ENCODE measurements at places on chromosomes 12 and 14. TPM values are rescaled to one million over a fixed set of nuclear protein-coding genes. Genes with fewer than 3 reads are reported as not detected.

DNA sequence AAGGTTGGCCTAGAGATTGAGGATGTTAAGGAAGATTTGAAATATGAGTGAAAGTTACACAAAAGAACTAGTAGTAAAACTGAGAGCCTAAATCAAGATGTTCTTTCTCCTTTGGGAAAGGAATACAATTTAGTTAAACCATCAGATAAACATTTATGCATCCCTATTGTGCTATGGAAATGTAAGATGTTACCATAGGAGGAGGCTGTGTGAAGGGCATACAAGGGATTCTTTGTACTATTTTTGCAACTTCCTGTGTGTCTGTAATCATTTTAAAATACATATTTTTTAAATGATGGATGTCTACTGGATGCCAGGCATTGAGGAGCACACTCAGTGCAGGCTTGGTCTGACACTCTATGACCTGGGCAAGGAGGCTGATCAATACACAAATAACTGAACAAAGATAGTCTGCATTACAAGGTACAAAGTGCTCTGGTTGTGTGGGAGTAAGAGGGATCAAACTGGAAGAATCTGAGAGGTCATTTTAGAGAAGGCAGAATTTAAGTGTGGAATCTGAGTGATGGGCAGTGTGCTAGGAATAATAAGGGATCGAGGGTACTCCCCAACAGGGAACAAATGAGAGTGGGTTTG lies 5.8 kb upstream of the CHPT1 start:
- no peak for DNase-seq

- DNase-seq, result no peak
These were observed 582.3 kb downstream of the KCNH5 start for GRCh38 chr14:62462988-62463387.

- no peak for DNase-seq
These were observed 64.1 kb downstream of the ZNF641 start for GRCh38 chr12:48286665-48287064.

DNA sequence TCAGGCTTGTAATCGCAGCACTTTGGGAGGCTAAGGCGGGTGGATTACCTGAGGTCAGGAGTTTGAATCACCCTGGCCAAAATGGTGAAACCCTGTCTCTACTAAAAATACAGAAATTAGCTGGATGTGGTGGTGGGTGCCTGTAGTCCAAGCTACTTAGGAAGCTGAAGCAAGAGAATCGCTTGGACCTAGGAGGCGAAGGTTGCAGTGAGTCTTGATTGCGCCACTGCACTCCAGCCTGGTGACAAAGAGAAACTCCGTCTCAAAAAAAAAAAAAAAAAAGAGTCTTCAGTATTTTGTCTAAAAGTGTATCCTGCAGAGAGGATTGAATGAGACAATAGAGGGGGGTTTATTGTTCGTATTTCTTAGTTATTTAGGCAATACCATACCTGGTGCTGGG lies 25.3 kb downstream of the FOXA1 start:
- DNase-seq, result no peak

DNA sequence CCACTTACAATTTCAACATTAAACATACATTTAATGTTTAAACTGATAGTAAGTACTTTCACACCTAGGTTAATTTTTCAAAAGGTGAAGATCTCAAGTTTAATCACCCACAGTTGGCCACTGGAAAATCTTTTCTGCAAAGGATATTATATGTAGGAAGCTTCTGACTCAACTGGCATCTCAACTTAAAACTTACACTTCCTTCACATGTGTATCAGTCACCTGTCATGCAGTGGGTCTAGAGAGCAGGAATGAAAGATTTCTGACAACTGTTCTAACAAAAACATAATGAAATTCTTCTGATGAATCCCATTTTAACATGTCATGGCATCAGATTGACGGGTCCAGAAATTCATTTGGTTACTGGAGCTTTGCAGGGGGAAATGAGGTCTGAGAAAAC lies 192.8 kb downstream of the KLHL28 start:
- DNase-seq, result no peak

- DNase-seq, result no peak
These were observed 75.1 kb upstream of the DBX2 start for GRCh38 chr12:45125997-45126396.

DNA sequence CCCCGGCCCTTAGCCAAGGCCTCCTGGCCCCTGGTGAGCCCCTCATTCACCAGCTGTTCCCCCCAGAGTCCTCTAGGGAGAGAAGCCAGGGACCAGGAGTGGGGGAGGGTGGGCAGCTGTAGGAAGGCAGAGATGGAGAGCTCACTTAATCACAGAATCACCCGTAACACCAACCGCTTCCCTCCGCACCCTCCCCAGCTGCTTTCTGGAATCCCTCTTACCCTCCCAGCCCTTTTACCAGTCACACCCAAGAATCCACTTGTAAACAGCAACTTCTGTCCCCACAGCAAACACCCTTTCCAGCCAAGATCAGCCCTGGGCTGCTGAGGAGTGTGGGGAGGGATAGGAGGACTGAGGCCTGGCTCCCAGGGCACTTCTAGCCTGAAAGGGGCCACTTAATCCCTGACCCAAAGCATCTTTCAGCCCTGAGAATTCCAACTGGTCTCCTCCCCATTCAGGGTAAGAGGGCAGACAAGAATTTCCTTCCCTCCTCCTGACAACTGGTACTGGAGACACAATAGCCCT lies 18.8 kb downstream of the NCKAP5L start:
- no peak for DNase-seq

DNA sequence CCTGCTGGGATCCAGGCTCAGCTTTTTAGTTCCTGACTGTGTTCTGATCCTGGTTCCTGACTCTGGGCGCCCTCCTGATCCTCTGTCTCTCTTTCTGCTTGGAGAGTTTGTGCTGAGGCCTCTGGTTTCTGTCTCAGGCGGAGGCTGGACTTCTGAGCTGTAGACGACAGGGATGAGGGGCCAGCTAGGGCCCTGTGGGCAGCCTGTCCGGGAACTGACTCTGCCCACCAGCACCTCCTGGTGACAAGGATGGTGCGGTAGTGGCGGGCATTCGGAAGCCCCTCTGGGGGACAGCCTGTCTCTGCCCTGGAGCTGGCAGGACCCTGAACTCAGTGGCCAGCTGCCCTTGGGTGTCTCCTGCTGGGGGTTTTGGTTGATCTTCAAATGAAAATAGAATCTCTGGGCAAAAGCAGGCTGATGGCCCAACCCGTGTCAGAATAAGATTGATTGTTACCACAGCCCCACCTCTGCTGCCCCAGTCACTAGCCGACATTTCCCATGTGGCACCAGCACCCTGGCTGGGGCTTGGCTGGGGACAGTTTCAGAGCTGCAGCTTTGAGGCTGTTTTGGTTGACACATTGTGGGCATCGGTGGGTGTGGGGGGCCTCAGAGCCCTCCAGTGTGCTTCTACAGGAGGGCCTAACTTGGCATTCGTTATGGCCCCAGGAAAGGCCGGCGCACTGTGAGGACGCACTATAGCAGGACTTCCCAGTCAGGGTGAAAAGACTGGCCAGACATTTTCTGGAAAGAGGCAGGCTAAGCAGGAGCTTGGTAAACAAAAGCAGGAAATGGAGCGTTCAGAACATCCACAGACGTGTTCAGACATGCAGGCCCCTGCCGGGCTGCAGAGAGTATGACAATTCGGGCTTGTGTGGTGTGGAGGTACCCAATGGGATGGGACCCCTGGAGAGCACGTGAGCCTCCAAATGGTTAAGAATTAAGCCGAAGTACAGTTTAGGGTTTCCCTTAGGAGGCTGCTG lies 16.2 kb downstream of the KRT80 start:
- peak; percentile 64 for DNase-seq

DNA sequence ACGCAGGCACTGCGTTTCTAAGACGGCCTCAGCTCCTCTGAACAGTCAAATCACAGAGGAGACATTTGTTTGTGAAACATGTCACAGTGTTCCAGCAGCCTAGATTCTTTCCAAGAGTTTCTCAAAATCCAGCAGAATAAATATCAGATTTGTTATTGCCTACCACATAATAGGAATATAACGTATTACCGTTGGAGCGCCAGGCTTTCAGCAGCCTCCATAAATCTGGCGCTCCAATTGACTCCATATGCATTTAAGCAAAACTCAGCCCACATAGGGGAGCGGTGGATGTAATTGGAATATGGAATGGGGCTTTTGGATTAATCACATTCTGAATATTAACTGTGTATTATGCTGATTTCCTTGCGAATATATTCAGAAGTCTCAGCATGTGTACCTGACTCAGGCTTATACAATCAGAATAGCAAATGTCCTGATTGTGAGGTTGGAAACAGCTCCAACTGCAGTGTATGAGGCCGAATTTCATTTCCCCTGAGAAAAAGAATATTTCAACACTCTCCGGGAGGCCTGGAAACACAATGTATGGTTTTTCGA lies 174.0 kb downstream of the ASCL4 start:
- no peak for DNase-seq

- DNase-seq, result no peak
These were observed 94.2 kb downstream of the BTG1 start for GRCh38 chr12:92051441-92051840.

GRCh38 chr12:750366-751191 lies 1.8 kb upstream of the WNK1 start:
- DNase-seq, result no peak

GRCh38 chr14:68239988-68240771 lies 420.6 kb downstream of the RAD51B start:
- no peak for DNase-seq

DNA sequence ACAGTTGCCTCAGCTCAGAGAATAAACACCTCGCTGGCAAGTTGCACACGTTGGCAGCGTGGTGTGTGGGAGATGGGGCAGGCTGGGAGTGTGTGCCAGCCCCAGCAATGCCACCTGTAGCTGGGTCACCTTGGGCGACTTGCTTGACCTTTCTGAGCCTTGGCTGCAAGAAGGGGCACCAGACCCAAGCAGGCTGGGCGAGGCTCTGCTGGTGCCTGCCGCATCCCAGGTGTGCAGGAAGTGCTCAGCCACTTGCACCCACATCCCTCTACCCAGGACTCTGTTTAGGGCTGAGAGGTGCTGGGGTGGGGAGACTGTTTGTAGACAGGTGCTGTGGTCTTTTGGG lies 629 bp downstream of the FAM181A start:
- DNase-seq, result no peak

DNA sequence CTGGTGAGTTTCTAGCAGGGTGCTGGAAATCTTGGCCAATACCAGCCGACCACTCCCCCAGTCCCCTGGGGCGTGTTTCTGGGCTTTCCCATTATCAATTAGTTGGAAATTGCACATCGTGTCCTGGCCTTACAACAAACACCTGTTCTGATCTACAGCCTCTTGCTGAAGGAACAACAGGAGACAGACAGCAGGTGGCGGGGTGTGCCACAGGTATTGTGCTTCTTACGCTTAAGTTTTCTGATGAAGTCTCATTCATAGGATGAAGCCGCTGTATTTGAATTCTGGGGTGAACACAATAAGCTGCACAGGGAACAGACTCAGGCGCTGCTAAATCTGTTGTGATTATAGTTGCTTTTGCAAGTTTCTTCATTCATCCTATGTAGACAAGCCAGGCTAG lies 703 bp downstream of the HIGD1C start:
- no peak for DNase-seq

GRCh38 chr14:50407111-50407812 lies 10.6 kb upstream of the CDKL1 start:
- DNase-seq, result no peak

DNA sequence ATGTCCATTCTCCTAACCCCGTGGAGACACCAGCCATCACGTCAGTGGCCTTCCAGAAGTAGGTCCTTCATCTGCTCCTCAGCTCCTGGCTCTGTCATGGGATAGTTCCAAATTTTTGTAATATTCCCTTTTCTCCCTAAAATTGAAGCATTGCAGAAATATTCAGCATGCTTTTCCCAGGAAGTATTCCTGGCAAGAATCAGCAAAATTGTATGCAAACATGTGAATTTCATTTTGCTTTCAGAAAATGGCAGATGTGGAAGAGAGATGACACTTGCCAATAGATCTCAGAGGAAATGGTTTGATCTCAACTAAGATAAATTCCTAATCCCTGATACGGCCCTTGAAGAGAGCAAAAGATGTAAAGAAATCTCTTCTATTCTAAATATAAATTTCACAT lies 298.9 kb downstream of the ITPR2 start:
- no peak for DNase-seq

DNA sequence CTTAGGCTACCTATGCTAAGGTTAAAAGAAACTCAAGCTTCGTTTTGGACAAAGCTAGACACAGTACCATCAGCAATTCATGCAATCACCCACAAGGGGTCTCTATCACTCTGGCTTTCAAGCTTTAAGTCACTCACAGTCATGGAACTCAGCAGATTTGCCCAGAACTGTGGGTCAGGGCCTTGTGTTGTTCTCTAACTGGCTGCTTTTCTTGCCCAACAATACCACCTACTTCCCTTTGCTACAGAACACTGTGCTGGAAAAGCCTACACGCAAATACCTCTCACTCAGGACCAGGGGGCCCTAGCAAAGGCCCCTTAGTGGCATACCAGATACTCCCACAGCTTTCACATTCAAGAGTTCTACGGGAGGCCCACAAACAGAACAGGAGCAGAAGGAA lies 9.1 kb downstream of the NEMP1 start:
- peak; percentile 85 for DNase-seq

- no peak for DNase-seq
These were observed 44.7 kb downstream of the TMEM117 start for GRCh38 chr12:43880547-43880946.

DNA sequence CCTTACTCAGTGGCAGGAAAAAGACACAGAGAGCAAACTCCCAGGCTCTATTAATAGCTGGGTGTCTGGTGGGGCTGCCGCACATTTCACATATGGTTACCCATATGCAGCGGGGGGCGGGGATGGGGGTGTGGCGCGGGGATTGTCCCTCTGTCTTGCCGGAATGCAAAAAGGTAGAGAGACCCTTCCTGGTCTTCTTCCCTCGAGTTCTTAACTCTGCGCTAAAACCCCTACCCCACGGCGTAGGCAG lies 1.7 kb downstream of the PRMT8 start:
- DNase-seq, result no peak

DNA sequence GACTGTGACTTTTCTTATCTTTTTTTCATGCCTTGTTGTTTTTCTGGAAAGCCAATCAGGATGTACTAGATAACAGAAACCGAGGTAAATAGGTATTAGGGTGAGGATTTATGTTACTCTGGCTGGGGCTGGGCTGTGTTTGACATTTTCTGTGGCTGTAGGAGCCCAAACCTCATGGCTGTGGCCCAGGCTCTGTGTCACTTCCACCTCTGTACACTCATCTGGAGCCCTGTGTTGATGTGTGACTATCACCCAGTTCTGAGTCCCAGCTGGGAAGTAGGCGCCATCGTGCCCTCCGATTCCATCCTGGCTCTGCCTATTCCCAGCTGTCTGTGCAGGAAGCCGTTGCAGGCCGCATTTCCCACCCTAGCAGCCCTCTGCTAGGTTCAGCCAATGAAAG lies 1.6 kb upstream of the HHIPL1 start:
- DNase-seq, result no peak

GRCh38 chr12:88793096-88793495 lies 212.8 kb upstream of the KITLG start:
- DNase-seq, result no peak

ESR2 gene
- under 0.01 TPM for total RNA-seq

RNF10 gene
- 78.6 TPM for total RNA-seq

NABP2 gene
- total RNA-seq, result 21.6 TPM

APPL2 gene
- 13.5 TPM for total RNA-seq

MMP14 gene
- total RNA-seq, result 74.8 TPM

LRRC10 gene
- not detected for total RNA-seq

CCDC184 gene
- not detected for total RNA-seq

MFAP5 gene
- total RNA-seq, result 0.13 TPM

GLS2 gene
- total RNA-seq, result 0.13 TPM
